Karpas-422 (cell line): ENCODE measurements at places on chromosomes 1 and 21.

DNA sequence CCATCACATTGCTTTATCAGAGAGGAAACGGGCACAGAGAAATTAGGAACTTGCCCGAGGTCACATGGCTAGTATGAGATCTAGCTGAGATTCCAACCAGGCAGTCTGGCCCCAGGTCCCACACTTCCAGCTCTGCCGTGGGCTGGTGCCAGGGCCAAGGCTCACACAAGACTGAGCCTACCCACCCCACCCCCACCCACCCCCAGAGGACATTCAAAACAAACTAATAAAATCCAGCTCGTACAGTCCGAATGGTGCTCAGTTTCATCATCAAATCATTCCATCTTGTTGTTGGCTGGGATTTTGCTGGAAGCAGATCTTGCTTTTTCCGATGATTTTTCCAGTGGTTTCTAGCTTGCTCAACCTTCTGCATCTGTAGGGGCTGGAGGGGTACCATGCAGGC lies 27.9 kb downstream of the MATN1 start:
- peak; percentile 48 for DNase-seq

GRCh38 chr1:20760322-20760721 lies 26.8 kb downstream of the HP1BP3 start:
- no peak for DNase-seq

DNA sequence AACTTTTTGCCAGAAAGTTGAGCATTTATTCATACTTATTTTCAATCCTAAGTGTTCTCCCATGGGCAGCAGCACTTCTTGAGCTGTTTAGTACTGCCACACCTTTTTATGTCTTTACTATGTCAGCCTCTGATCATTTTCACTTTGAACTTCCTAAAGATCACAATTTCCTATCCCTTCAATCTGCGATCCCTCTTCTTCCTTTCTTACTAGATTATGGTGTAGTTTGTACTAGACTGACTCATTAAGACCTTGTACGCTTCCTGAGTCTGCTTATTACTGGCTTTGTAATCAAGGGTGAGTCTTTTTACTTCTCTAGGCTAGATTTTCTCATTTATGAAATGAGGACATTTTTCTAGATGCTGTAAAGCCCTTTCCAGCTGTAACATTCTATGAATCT lies 55.1 kb downstream of the LRIG2 start:
- DNase-seq, result no peak

- no peak for DNase-seq
These were observed at the start of gene ATAD3C for GRCh38 chr1:1449099-1449739. TSS of gene ATAD3C (plus strand) at chr1:1449689. CDS start at chr1:1450684, 995 bp downstream.

DNA sequence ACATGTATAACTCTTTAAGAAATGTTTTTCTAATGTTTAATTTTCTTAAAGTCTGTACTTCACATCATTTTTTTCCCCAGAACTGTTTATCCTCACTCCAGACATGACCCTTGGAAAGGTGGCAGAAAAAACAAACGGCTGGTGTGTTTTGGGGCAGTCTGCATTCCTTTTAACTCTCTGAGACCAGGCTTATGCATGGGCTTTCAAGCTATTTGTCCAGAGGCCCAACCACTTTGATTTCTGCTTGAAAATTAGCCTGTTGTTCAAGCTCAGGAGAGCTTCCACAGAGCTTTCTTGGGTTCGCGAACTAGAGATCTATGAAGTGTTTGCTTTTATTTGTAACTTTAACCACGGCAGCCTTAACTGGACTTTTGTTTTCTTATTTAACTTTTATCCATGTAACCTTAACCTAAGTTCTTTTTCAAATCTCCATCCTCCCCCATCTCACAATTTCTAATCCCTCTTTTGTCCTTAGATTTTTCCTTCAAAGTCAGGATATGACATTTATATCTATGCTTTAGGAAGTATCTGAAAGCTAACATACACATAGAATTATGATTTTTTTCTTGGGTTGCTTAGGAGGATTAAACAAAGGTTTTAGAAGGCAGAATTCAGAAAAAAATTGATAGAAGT lies 111.8 kb downstream of the FGGY start:
- DNase-seq, result no peak

GRCh38 chr1:169546087-169546995 lies 39.9 kb downstream of the F5 start:
- DNase-seq, result peak; percentile 86

- DNase-seq, result no peak
These were observed 14.0 kb upstream of the FAAP20 start for GRCh38 chr1:2208309-2209239.

DNA sequence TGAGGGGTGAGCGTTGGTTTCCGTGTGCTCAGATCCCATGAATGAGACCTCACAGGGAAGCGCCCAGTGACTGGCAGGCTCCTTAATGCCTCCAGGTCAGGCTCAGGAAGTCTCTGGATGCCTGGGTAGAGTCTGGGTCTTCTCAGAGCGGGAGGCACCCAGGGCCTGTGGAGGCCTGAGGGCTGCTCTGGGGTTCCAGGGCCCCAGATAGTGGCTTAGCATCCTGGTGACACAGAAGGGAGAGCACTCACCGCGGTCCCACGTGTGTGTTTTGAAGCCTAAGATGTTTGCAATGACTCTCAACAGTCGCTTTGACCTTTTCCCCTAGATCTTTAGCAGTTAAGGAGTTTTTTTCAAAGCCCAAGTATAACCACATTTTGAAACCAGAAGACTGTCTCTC lies 25.0 kb downstream of the PRMT2 start:
- DNase-seq, result no peak

GRCh38 chr1:179003512-179004066 lies 22.1 kb upstream of the FAM20B start:
- DNase-seq, result no peak

GRCh38 chr1:111221633-111222291 lies 5.8 kb upstream of the CHI3L2 start:
- peak; percentile 93 for DNase-seq

DNA sequence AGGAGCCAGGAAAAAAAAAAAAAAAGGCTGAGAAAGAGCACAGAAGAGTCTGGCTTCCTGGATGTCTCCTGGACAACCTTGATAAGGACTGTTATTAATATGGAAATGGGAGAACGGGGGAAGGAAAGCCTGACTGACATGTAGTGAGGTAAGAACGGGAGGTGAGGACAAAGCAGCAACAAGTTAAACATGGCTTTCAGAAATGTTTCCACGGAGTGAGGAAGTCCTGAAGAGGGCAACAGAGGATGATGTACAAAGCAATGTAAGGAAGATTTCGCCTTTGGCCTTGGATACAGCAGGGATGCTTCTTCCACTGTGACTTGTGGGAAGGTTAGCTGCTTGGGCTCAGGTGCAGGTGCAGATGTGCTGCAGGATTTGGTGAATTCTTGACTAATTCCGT lies 11.9 kb upstream of the NIBAN1 start:
- DNase-seq, result no peak

DNA sequence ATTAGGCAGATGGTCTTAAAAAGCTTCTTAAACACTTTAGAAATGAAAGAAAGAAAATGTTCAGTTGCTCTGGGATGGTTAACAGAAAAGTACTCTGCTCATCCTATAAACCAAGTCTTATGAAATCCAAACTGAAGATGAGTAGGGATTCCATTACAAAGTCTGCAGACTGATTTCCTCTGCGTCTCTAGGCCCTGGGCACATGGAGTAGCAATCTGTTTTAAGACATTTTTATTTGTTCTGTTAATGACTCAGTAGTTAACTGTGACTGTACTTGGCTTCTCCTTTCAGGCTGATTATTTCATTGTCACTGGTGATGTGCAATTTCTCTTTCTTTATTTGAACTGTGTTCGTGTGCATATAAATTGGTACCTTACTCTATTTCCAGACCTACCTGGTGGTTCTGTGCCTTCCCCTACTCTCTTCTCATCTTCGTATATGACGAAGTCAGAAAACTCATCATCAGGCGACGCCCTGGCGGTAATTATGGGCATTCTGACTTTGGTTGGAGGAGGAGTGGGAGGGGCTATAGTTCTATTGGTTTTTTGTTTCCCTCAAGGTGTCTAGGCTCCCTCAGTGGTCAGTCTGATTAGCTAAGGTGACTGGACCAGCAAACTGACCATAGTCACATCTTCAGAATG lies 30.6 kb downstream of the ATP1A1 start:
- DNase-seq, result no peak

DNA sequence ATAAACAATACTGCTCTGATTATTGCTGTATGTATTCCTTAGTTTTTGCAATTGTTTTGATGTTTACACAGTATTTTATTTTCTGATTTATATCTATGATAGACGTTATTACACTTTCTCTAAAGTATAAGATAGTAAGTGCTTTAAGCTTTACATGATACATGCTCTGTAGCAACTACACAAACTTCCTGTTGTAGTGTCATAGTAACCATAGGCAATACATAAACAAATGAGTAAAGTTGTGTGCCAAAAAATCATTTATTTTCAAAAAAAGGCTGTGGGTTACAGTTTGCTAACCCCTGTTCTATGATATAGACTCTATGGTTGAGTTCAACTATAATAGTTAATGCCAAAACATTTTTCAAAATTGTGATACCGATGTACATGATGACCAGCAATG lies 1156.4 kb downstream of the AMY1C start:
- no peak for DNase-seq
